Hippocampal formation (tissue), 2 donors: ENCODE measurements at places on chromosomes 1 and 21.

- DNase-seq, result no peak
Measured at GRCh38 chr1:160911441-160911840, 26.5 kb upstream of the ITLN1 start.

DNA sequence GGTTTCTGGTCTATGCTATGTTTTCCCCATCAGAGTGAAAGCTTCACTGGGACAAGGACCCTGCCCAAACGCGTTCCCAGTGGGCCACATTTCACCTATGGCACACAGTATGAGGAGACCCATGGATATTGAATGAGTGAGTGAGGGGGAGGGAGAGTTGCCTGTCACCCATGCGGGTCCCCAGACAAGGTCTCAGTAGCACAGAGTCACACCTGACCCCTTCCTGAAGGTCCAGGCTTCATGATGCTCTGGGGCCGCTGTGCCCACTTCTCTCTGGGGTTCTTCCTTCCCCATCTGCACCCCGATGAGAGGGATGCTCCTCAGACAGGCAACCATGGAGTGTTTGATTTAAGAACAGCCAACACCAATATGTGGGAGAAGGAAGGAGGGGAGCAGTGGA, 72.3 kb upstream of the CSF3R start:
- no peak for DNase-seq

DNA sequence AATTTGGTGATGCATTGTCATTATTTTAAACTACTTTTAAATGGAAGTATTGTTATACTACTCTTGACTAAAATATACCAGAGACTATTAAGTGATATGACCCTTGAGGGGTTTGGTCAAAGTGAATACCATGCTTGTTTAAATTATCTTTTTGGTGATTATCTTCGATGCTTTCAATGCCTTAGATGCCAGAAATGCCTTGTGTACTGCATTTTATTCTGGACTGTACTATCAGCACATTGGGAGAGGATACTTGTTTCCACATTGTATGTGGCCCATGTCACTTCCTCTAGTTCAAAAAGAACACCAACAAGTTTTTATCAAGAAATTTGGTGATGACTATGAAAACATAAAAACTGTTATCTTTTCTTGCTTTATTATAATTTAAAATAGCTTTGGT, 16.3 kb downstream of the MAP3K7CL start:
- no peak for DNase-seq

- no peak for DNase-seq
Measured at GRCh38 chr1:57013522-57013921, 47.7 kb upstream of the C8B start.

GRCh38 chr21:42400525-42400924, 3.2 kb upstream of the UBASH3A start:
- no peak for DNase-seq

- no peak for DNase-seq
Measured at GRCh38 chr1:102098081-102098480, 101.4 kb upstream of the OLFM3 start.

DNA sequence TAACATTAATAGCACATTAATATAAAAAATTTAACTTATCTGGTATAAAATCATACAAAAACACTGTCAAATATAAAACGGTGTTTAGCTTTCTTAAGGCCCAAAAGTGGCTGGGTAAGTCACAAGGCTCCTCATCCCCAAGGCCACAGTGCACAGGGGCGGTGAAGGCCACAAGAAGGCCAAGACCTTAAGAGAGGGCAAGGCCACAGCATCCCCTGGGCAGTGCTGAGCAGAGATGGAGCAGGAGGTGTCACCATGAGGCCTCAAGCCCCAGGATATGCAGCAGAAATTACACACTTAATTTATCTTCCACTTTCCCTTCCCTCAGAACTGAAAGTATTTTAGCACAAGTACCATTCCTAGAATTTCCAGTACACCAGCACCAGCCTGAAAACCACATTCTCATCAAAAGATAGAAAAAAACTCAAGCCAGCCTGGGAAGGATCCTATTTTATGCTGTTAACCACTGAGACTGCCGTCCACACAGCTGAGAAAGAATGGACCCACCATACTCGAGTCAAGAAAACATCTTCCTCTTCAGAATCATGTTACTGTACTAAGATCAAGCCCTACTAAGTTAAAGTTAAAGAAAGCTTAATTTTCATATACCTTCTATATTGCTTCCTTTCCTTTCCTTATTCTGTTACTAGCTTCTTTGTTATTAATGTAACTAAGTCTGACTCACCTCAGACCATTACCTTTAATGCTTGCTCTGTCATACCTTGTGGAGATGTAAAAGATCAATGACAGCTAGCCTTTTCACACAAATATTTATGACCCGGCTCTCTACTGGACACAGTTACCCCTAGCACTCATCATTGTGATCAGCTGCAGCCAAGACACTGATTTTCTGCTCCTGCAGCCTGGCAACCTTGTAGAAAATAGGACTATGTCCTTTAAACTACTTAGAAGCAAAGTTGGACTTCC, 26.4 kb upstream of the FMO1 start:
- DNase-seq, result no peak

DNA sequence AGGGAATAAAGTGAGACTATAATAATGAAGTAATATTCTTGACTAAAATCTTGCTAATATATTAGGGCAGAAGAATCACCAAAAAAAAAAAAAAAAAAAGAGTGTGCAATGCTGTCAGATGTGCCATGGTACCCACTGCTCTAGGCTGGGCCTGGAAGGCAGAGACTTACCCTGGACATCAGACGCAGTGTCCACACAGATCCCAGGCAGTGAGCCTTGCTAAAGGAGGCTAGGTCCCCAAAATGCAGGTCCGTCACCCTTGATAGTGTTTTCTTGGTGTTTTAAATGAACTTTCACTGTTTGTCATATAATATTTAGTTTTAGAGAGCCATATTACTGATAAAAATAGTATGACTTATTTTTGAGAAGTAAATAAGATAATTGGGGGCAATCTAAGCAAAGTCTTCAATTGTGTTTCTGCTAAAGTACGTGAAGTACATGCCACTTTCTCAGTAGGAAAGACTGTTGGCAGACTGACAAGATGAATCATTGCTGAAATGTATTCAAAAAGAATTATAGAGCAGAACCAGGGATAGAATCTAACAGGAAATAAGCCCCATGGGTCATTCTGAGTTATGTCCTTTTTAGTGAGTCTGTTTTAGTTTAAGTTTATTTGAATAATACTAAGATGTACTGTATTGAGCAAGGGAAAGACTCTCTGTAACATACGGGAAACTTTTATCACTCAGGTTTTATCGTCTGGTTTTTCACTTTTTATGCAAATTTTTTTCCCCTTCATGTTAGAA, 74.6 kb upstream of the PDC start:
- no peak for DNase-seq

- DNase-seq, result no peak
Measured at GRCh38 chr1:75986478-75986877, 54.3 kb upstream of the ASB17 start.

- DNase-seq, result no peak
Measured at GRCh38 chr1:10338611-10339010, 60.3 kb upstream of the PGD start.

GRCh38 chr1:204400882-204401510, 10.6 kb downstream of the PPP1R15B start:
- DNase-seq, result no peak

GRCh38 chr1:186234976-186235686, 139.9 kb downstream of the TPR start:
- DNase-seq, result no peak

GRCh38 chr21:36436829-36437744, 42.8 kb downstream of the CLDN14 start:
- DNase-seq, result no peak

DNA sequence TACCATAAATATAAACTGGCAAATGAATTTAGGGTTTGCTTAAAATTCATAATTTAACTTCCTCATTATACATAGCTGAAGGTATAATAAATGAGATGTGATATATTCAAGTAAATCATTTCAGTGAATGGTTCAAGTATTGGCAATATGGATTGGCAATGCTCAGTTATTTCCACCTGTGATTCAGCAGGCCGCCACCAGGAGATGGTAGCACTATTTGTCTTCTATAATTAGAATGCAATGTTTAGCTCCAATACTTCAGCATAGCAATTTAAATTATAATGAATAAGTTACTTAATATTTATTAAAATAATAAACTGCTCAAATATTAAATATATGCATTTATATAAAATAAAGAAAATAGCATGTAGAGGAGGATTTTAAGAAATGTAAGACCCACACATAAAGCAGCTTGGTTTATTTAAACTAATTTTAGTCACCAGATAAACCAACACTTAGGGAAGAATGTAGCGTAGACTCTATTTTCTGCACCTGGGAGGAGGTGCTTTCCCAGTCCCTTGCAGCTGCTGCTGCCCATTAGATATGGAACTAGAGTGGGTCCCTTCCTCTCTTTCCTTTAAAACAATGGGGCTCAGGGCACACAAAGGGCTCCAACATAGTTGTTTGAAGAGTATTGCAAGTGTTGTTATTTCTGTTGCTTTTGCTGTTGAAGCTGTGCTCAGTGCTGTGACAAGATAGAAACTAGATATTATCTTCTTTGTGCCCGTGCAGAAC, 62.1 kb downstream of the PLPPR4 start:
- no peak for DNase-seq

GRCh38 chr1:218694636-218695035, 349.5 kb downstream of the TGFB2 start:
- no peak for DNase-seq

DNA sequence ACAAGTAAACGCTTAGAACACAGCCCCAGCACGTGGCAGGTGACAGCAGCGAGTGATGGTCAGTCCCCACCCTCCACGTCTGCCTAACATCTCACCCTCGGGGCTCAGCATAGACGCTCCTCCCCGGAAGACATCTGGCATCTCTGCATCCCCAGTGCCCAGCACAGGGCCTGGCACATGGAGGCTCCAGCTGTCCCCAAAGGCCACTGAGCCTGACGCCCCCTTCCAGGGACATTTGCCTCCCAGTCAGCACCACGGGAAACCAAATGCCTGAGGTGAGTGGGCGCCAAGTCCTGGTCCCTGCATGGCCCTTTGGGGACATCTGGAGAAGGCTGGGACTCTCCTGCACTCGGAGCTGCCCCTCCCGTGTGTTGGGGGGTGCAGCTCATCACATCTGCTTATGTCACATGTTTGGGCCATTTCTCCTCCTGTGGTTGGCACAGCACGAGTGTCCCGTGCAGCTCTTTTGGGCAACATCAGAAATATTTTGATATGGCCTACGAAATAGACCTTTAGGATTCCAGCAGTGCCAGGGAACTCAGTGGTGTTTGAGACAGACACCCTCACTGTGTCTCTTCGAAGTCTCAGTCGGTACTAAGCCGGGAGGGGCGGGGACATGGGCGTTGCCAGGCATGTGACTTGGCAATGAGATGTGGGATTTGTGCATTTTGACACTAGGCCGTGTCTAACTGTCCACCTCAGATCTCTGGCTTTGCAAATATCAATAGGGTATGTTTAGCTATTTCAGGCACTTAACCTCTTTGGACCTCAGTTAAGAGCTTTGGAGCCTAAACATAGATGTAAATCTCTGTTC, 315.0 kb downstream of the PTPRU start:
- no peak for DNase-seq

DNA sequence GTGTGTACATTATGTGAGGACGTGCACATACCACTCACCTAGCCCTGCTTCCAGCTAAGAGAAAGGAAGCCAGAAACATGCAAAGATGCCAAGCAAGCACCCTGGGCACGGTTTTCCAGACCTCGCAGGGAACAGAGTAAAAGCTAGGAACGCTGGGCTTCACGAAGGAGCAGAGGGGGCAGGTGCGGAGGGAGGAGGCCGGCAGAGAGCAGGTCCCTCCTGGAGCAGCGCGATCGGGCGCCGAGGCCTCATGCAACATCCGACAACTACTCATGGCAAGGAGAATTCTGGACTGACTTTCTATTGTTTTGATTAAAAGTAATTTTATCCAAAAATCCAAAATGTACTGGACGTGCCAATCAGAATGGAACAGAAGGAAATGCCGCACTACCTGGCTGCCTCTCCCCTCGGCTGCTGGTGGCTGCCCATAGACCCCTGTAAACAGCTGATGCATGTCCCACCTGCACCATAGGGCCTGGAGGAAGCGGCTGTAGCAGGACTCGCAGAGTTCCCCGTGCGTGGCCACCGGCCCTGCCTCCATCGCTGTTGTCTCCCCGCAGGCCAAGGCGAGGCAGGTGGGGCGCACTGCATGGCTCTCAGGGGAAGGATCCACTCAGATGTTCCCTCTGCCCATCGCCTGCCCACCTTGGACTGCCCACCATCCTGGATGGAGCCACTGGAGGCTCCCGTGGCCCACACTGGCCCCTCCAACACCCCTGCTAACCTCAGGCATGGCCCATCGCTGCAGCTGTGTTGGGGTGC, 93.5 kb downstream of the WDR4 start:
- DNase-seq, result no peak

- no peak for DNase-seq
Measured at GRCh38 chr1:225412321-225412720, 15.5 kb downstream of the LBR start.

DNA sequence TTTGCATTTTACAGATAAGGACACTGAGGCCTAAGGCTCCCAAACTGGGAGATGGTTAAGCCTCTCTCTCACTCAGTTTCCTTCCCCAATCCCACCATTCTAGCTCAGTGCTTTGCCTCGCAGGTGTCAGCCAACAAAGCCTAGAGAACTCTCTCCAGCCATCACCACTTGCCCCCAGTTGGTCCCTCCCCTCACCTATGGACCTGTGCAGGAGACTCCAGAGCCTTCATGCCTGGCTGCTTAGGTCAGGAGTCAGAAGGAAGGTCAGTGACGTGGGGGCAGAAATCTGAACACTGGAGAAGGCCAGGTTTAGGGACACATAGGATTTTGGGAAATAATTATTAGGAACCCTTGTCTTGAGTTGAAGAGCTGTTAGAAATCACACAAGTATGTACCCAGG, 295.3 kb downstream of the PTPRU start:
- no peak for DNase-seq

DNA sequence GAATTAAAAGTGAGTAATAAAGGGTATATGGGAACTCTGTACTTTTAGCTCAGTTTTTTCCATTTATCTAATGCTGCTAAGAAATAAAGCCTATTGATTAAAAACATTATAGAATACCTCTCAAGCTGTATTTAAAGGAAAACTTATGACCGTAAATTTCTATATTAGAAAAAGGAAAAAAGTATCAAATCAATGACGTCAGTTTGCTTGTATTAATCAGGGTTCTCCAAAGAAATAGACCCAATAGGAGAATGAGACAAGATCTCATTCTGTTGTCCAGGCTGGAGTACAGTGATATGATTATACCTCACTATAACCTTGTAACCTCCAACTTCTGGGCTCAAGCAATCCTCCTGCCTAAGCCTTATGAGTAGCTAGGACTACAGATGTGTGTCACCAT, 15.4 kb upstream of the LRIF1 start:
- DNase-seq, result no peak

DNA sequence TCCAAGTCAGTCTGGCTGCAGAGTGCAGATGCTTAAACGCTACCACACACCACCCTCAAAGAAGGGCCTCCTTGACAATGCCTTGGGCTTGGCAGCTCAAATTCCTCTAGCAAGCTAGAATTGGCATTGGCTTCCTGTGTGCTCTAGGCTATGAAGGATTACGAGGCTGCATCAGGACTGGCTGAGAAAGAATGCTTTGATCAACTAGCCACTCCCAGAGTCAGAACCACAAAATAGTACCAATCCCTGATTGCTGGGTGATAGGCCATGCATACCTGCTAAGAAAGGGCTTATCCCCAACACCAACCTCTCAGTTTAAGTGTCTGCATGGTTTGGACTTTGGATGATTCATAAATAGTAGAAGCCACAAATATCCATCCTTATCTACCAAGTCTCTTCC, 504.9 kb downstream of the OMA1 start:
- DNase-seq, result no peak
